Stimulated activated naive B cell treated with anti-CD40 and anti-IgM and Interleukin-4, amounts not matched to agents 10 μg/mL and 1 μg/mL and 100 μg/mL, for 72 hours (primary cell): ENCODE measurements at places on chromosomes 5 and 9.
A peak's percentile ranks its signal among the peaks of the same experiment; 100 is the strongest.

DNA sequence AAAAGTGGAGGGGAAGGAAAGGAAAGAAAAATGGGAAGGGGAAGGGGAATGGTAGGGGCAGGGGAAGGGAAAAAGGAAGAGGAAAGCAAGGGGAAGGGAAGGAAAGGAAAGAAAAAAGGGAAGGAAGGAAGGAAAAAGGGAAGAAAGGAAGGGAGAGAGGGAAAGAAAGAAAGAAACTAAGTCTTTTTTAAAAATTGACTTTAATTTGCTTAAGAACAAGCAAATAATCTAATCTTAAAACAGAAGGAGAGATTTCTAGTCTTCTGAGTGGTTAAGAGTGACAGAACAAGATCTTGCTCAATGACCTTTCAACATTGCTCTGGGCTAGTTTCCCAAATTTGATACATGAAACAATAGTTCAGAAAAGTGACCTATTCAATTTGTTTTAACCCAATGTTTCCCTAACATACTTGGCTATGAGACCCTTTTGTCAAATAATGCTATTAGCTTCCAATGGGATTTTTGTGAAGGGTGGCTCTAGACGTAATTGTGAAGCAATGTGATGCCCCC is 33.4 kb upstream of the GLIS3 start:
- H3K27me3 ChIP-seq: peaks cover 13% of the 10 kb centered on the region
- no peaks in the 10 kb centered on the region for H3K36me3 ChIP-seq
- DNase-seq: no peak
- H3K4me3 ChIP-seq: no peak overlapping the region
- no peak overlapping the region for H3K27ac ChIP-seq
- H3K4me1 ChIP-seq: no peaks in the 10 kb centered on the region

GRCh38 chr9:97940741-97941140 is 2.8 kb upstream of the HEMGN start:
- H3K4me3 ChIP-seq: no peak overlapping the region
- no peak overlapping the region for H3K27ac ChIP-seq
- no peak for DNase-seq
- no peaks in the 10 kb centered on the region for H3K36me3 ChIP-seq
- peaks cover 11% of the 10 kb centered on the region for H3K4me1 ChIP-seq
- H3K27me3 ChIP-seq: no peaks in the 10 kb centered on the region

DNA sequence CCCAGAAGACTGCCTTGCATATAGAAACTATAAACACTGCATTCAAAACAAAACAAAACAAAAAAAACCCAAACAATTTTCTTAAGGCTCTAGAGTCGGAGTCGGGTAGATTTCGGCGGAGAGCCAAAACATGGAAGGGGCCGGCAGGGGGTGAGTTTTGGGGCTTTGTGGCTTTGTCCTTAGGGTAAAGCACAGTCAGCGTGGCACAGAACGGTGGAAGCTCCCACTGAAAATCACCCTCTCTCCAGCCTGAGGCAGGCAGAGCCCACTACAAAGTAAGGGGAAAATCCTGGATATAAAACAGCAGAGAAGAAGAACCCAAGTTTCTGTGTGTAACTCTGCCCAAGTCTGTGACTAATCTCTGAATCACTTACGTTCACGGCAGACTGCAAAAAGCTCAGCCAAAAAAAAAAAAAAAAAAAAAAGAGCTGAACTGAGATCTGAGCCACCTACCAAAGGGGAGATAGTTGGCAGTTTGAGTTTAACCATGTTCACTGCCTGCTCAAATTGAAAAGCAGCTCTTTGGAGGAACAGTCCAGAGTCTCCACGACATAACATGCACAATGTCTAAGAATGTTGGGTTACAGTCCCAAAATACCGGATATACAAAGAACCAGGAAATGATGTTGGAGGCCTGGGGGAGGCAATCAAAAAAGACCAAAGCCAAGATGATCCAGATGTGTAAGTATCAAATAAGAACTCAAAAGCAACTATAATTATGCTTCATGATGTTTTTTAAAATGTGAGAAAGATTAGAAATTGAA is 26.6 kb upstream of the OR2K2 start:
- H3K4me1 ChIP-seq: no peaks in the 10 kb centered on the region
- DNase-seq: no peak
- peaks cover 21% of the 10 kb centered on the region for H3K36me3 ChIP-seq
- H3K27ac ChIP-seq: peak overlapping the region; percentile 14
- no peaks in the 10 kb centered on the region for H3K27me3 ChIP-seq

GRCh38 chr5:107868650-107869409 is 198.1 kb upstream of the EFNA5 start:
- no peak overlapping the region for H3K4me3 ChIP-seq
- H3K36me3 ChIP-seq: peaks cover 11% of the 10 kb centered on the region
- no peaks in the 10 kb centered on the region for H3K27me3 ChIP-seq
- no peak overlapping the region for H3K27ac ChIP-seq
- DNase-seq: no peak

DNA sequence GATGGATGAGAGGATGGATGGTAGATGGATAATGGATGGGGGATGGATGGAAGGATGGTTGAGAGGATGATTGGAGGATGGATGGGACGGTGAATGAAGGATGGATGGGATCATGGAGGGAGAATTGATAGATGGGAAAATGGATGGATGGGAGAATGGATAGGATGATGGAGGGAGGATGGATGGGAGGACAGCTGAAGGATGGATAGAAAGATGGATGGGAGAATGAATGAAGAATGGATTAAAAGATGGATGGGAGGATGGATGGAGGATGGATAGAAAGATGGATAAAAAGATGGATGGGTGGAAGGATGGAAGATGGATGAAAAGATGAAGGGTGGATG is 218.3 kb upstream of the IER5L start:
- H3K27me3 ChIP-seq: no peaks in the 10 kb centered on the region
- peaks cover 6% of the 10 kb centered on the region for H3K4me1 ChIP-seq
- no peak overlapping the region for H3K27ac ChIP-seq
- no peaks in the 10 kb centered on the region for H3K36me3 ChIP-seq
- no peak for DNase-seq

GRCh38 chr5:10364186-10364689 is 10.7 kb downstream of the MARCHF6 start:
- peak overlapping the region; percentile 72 for H3K27ac ChIP-seq
- no peak overlapping the region for H3K4me3 ChIP-seq
- H3K4me1 ChIP-seq: peaks cover 41% of the 10 kb centered on the region
- peaks cover 7% of the 10 kb centered on the region for H3K36me3 ChIP-seq

- peaks cover 14% of the 10 kb centered on the region for H3K4me1 ChIP-seq
- no peak for DNase-seq
- H3K4me3 ChIP-seq: no peak overlapping the region
- peaks cover 8% of the 10 kb centered on the region for H3K27me3 ChIP-seq
- H3K36me3 ChIP-seq: peaks cover 4% of the 10 kb centered on the region
Measured at GRCh38 chr5:160835818-160836528, 16.0 kb downstream of the ATP10B start.

DNA sequence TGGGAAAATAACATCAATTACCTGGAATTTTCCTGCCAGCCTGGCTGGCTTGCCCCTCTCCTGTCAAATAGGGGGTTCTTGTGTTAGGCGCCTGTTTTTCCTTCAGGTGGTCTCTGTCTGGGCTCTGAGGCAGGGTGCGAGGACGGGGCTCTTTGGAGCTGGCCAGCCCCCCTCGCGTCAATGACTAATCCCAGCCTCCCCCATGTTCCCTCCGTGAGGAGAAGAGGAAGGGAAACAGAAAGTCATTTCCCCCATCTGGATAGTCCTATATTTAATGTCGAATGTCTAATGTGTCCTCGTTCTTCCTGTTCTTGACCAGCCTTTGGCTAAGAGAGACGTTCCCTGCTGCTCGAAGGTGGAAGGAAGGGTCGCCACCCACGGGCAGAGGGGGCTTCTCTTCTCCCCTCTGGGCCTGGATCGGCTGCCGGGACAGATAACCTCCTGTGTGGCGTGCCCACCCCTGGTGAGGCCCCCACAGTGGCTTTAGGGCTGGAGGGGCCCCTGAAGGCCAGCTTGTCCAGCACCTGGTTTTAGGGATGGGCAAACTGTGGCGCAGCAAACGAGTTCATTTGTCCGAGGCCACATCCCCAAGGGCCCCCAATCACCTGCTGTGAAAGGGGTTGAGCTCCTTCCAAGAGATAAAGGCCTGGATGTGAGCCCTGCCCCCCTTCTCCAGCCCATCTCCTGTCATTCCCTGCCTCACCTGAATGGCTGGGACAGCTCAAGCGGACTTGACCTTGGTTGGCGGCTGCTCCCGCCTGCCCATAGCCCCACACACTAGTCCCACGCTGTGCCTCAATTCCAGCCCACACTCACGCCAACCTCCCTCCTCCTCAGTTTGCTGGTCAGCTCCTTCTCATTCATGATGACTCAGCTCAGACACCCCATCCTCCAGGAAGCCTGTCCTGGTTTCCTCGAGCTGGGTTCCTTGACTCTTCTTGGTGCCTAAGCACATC is 35.9 kb upstream of the UNC5A start:
- DNase-seq: no peak
- no peak overlapping the region for H3K27ac ChIP-seq
- no peak overlapping the region for H3K4me3 ChIP-seq
- H3K4me1 ChIP-seq: no peaks in the 10 kb centered on the region
- peaks cover 19% of the 10 kb centered on the region for H3K27me3 ChIP-seq
- peaks cover 4% of the 10 kb centered on the region for H3K36me3 ChIP-seq

DNA sequence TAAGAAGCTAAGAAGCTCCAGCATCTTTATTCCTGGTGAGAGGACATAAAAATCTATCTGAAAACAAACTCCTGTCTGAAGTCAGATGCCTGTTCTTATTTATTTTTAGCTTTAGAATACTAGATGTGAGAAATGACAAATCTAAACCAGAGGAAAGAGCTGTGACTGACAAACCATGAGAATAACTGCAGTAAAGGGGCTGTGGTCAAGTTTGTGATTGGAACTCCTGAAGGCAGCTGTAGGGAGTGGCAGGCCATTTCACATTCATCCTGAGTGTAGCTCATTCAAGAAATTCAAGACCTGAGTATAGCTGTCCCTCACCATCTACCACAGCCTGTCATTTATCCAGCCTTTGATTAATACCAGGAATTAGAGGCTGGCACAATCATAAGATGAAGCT is 718.8 kb downstream of the BRINP1 start:
- H3K27me3 ChIP-seq: no peaks in the 10 kb centered on the region
- H3K4me3 ChIP-seq: no peak overlapping the region
- no peaks in the 10 kb centered on the region for H3K4me1 ChIP-seq
- DNase-seq: no peak
- no peaks in the 10 kb centered on the region for H3K36me3 ChIP-seq
- no peak overlapping the region for H3K27ac ChIP-seq

DNA sequence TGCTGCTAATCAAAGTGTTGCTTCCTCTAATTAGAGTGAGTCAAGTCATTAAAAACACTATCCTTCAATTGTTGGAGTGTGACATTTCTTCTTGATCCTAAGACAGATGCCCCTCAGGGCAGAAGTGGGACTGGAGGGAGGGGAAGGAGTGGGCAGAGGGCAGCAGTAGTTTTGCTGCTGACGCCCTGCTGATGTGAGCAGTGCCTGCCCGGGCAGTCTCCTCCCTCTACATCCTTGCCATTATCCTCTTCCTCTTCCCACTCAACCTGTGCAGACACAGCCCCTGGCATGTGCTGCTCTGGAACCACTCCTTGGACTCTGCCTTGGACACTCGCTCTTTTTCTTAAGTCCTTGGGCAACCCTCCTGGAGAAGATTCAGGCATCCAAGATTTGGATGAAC is 232.5 kb downstream of the HSPA4 start:
- no peaks in the 10 kb centered on the region for H3K36me3 ChIP-seq
- no peaks in the 10 kb centered on the region for H3K27me3 ChIP-seq
- H3K4me1 ChIP-seq: peaks cover 7% of the 10 kb centered on the region
- H3K4me3 ChIP-seq: no peak overlapping the region
- no peak for DNase-seq

DNA sequence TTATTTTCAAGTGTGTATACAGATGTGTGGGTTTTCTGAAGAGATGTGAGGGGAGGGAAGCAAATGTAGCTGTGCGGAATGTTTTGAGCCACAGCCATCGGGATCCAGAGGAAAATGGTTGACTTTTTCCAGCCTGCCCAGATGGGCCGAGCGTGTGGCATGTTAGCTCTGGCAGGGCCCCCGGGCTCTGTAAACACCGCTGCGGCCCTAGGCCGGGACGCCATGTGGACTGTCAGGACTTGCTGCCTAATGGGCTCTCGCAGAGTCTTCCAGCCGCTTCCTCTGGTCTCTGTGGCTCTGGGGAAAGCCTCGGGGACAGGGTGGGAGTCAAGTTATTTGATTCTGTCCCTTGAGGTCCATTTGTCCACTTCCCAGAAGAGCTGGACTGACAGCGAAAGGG is 109.6 kb upstream of the PTCH1 start:
- DNase-seq: no peak
- peaks cover 7% of the 10 kb centered on the region for H3K4me1 ChIP-seq
- peaks cover 32% of the 10 kb centered on the region for H3K27me3 ChIP-seq
- H3K4me3 ChIP-seq: no peak overlapping the region

DNA sequence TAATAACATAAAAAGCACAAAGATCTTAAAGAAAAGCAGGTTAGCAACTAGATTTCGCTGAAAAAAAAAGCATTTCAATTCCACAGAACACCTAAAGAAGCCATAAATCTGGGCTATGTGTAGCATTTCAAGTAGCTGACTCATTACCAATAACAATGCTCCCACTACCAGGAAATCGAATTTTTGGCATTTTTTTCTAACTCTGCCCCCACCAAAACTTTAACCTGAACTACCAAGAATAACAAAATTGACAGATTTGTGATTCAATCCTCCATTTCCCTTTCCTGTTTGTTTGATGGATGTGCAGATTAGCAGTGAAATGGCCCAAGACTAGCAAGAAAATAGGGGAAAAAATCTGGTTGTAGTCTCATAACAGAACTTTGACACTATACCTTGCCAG is 180.2 kb downstream of the RASEF start:
- no peak for DNase-seq
- H3K4me1 ChIP-seq: no peaks in the 10 kb centered on the region
- H3K27me3 ChIP-seq: no peaks in the 10 kb centered on the region
- H3K4me3 ChIP-seq: no peak overlapping the region
- H3K36me3 ChIP-seq: no peaks in the 10 kb centered on the region

DNA sequence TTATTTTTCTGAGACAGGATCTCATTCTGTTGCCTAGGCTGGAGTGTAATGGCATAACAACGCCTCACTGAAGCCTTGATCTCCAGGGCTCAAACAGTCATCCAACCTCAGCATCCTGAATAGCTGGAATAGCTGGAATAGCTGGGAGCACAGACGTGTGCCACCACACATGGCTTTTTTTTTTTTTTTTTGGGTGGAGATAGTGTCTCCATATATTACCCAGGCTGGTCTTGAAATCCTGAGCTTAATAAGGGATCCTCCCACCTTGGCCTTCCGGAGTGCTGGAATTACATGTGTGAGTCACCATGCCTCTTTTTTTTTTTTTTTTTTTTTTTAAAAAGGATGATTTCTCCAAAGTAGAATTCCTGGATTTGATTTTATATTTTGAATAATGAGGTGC is 60.7 kb downstream of the NSD1 start:
- no peaks in the 10 kb centered on the region for H3K27me3 ChIP-seq
- H3K27ac ChIP-seq: no peak overlapping the region
- no peak overlapping the region for H3K4me3 ChIP-seq
- no peak for DNase-seq
- H3K36me3 ChIP-seq: peaks cover 38% of the 10 kb centered on the region

- peaks cover 3% of the 10 kb centered on the region for H3K36me3 ChIP-seq
- H3K4me3 ChIP-seq: no peak overlapping the region
- peaks cover 5% of the 10 kb centered on the region for H3K4me1 ChIP-seq
- no peak for DNase-seq
- H3K27me3 ChIP-seq: no peaks in the 10 kb centered on the region
Measured at GRCh38 chr9:69149321-69149807, 24.7 kb upstream of the TJP2 start.

GRCh38 chr9:76456202-76456926 is 2.6 kb upstream of the GCNT1 start:
- no peak for DNase-seq
- peak overlapping the region; percentile 38 for H3K27ac ChIP-seq
- H3K36me3 ChIP-seq: peaks cover 16% of the 10 kb centered on the region
- peaks cover 32% of the 10 kb centered on the region for H3K4me1 ChIP-seq
- no peaks in the 10 kb centered on the region for H3K27me3 ChIP-seq
